Small intestine (tissue), 16 donors: ENCODE measurements at places on chromosomes 5 and 9.

- H3K36me3 ChIP-seq, result peaks cover 40% of the 10 kb centered on the region
- DNase-seq, result no peak
- H3K27me3 ChIP-seq, result no peaks in the 10 kb centered on the region
- peak overlapping the region; percentile 75 for H3K27ac ChIP-seq
- no peak overlapping the region for H3K4me3 ChIP-seq
Measured at GRCh38 chr9:113579283-113580040, 115.9 kb downstream of the RGS3 start.

DNA sequence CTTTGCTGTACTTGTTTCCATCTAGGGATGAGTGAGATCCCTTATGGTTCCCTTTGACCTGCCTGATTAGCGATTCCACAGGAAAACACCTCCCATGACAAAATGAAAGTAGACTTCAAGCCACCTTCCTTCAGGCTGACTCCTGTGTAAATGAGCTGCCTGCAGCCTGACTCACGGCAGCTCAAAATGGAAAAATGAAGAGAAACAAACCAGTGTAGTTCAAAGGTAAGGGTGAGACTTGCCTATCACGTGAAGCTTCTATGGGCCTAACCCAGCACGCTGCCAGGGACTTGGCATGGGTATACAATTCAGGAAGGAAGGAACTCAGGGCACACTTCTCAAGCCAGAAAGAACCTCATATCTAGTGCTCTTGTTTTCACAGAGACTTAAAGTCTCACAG, 110.1 kb upstream of the LRRTM2 start:
- H3K27ac ChIP-seq, result peak overlapping the region; percentile 67
- H3K36me3 ChIP-seq, result no peaks in the 10 kb centered on the region
- no peaks in the 10 kb centered on the region for H3K4me1 ChIP-seq

GRCh38 chr5:83780699-83781350, 60.2 kb upstream of the HAPLN1 start:
- H3K27ac ChIP-seq, result no peak overlapping the region
- peaks cover 2% of the 10 kb centered on the region for H3K4me1 ChIP-seq
- H3K36me3 ChIP-seq, result no peaks in the 10 kb centered on the region
- DNase-seq, result no peak

- no peak overlapping the region for H3K27ac ChIP-seq
- no peaks in the 10 kb centered on the region for H3K27me3 ChIP-seq
- H3K4me3 ChIP-seq, result no peak overlapping the region
Measured at GRCh38 chr5:72205431-72206009, 98.2 kb downstream of the MAP1B start.

DNA sequence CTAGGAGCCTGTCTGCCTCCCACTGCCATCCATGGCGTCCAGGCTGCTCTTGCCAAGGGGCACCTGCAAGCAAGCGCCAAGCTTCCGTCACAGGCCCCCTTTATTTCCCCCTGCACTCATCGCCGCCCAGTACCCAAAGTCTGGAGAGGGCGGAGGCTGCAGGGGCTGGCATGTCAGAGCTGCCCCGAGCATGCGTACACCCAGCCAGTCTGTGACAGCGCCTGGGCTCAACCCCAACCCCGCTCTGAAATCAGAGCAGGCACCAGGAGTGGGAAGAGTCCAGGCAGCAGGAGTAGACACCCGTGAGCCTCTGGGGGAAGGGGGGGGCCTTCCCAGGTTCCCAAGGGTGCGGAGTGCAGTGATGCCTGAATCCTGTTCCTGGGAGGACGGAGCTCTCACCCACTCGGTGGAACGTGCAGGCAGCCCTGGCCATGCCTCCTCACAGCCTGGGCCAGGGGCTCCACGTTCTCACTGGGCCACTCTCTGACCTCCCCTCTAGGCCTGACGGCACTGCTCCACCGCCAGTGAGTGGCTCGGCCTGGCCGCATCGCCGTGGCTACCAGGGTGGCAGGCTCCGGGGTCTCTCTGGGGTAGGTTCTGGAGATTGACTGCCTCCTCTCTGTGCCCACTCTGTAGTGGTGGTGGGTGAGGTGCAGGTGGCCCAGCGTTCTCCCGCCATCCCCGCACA, 469.0 kb downstream of the CDH9 start:
- H3K4me1 ChIP-seq, result no peaks in the 10 kb centered on the region
- no peak for DNase-seq
- no peaks in the 10 kb centered on the region for H3K36me3 ChIP-seq
- no peak overlapping the region for H3K4me3 ChIP-seq

DNA sequence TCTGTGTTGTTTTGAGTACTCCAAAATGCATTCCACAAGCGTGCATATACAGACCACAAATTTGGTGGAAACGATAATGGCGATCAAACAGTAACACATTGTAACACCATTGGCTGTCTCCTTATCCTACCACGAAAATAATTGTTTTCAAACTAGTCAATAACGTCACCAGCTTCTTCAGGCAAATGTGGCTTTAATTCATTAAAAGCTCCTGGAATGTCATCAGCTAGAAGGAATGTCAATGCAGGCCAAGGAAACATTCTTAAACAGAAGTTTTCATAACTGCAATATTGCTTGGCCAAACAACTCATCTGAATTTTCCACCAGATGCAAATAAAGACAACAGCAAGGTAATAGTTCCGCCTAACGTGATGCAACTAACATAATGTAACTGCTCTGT, 71.6 kb upstream of the XPA start:
- peaks cover 5% of the 10 kb centered on the region for H3K4me1 ChIP-seq
- no peaks in the 10 kb centered on the region for H3K27me3 ChIP-seq
- no peak for DNase-seq
- H3K4me3 ChIP-seq, result no peak overlapping the region

DNA sequence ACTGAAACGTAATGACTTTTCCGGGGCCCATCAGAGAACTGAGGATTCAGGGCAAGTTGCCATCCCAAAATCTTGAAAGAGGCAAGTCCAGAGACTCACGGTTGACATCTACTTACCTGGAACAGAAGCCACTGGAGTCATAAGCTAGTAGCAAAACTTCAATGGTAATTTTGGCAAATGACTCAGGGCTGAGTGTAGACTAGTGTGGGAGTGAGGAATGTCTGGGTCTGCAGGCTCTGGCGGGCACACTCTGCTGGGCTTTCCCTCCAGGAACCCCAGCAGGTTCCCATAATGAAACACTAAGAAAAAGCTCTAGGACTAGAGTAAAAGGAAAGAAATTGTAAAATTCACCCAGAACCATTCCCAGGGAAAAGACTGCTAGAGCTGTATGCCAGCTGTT, 122.9 kb upstream of the NFIL3 start:
- H3K4me3 ChIP-seq, result no peak overlapping the region
- H3K27ac ChIP-seq, result no peak overlapping the region
- H3K36me3 ChIP-seq, result no peaks in the 10 kb centered on the region

- H3K4me3 ChIP-seq, result no peak overlapping the region
- H3K36me3 ChIP-seq, result no peaks in the 10 kb centered on the region
- DNase-seq, result peak; percentile 65
- no peak overlapping the region for H3K27ac ChIP-seq
Measured at GRCh38 chr5:37738057-37738691, 101.7 kb downstream of the GDNF start.

GRCh38 chr9:1743121-1743960, 271.8 kb upstream of the SMARCA2 start:
- no peak overlapping the region for H3K4me3 ChIP-seq
- H3K27me3 ChIP-seq, result no peaks in the 10 kb centered on the region
- no peaks in the 10 kb centered on the region for H3K36me3 ChIP-seq
- no peak for DNase-seq
- H3K27ac ChIP-seq, result no peak overlapping the region

DNA sequence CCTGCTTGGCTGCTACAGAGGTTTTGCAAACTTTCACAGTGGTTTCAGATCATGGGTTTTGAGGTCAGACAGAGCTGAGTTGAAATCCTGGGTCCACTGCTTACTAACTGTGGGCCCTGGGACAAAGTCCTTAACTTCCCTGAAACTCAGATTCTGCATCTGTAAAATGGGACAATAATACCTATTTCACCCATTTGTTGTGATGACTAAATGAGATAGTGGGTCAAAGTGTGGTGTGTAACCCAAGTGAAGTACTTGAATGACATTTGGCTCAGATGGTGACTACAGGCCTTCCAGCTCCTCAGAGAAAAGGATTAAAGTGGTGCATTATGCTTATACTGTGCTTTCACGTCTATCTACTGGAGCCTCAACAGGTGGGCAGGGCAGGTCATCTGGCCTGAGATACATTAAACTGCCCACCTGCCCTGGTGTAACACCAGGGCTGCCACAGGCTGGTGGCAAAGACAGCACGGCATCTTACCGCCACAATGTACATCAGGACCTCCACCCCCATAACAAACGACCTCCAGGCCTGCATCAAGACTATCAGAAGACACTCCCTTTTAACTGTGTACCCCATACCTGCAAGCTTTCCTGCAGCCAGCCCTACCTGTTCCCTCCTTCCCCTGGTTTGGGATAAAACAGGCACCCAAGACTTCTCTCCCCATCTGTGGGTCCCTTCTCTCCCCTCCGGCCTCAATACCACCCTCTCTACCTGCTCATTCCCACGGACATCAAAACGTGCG, 846 bp upstream of the TRAF1 start:
- H3K36me3 ChIP-seq, result no peaks in the 10 kb centered on the region
- H3K27ac ChIP-seq, result no peak overlapping the region
- H3K4me3 ChIP-seq, result no peak overlapping the region
- peaks cover 2% of the 10 kb centered on the region for H3K4me1 ChIP-seq
- H3K27me3 ChIP-seq, result no peaks in the 10 kb centered on the region

- peaks cover 6% of the 10 kb centered on the region for H3K4me1 ChIP-seq
- peaks cover 13% of the 10 kb centered on the region for H3K36me3 ChIP-seq
- H3K27ac ChIP-seq, result no peak overlapping the region
Measured at GRCh38 chr5:126875303-126875785, 98.4 kb downstream of the LMNB1 start.

DNA sequence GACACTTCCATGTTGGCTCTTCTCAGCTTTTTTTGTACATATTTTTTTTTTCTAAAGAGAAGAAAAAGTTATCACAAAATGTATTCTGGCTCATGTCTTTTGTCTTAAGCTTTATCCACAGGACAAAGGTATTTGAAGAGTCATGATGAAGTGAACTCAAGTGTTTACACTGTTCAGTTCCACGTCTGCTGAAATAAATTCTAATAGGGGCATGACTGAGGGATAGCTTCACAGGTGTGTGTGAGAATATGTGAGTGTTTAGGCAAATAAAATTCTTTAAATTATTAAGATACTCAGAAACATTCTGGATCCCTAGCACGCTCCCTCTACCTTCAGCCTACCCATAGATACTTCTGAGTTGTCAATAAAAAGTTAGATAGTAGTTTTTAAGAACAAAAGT, 59.8 kb downstream of the BAAT start:
- no peaks in the 10 kb centered on the region for H3K4me1 ChIP-seq
- H3K27me3 ChIP-seq, result no peaks in the 10 kb centered on the region
- no peak overlapping the region for H3K4me3 ChIP-seq
- no peak overlapping the region for H3K27ac ChIP-seq
